Stomach (tissue), 19 donors: ENCODE measurements at places on chromosomes 11 and 22. TPM values are rescaled to one million over a fixed set of nuclear protein-coding genes. Genes with fewer than 3 reads are reported as not detected.
A peak's percentile ranks its signal among the peaks of the same experiment; 100 is the strongest.

DNA sequence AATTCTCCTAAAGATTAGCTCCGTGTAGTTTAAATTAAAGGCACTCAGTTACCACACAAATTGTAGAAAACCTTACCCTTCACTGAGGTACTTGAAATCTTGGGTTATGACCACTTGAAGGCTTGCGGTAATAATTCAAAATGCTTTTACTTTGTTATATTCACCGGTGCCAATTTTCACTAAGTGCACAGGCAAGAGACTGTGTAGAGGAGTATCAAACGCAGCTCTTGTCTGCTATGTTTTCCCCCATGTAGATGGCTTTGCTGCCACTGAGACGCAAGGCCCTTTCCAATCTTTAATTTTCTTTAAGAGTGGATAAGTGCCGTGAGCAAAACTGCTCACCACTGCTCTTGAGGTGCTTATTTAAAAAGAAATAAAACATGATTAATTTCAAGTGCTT lies 155.8 kb downstream of the CADM1 start:
- DNase-seq, result no peak

DNA sequence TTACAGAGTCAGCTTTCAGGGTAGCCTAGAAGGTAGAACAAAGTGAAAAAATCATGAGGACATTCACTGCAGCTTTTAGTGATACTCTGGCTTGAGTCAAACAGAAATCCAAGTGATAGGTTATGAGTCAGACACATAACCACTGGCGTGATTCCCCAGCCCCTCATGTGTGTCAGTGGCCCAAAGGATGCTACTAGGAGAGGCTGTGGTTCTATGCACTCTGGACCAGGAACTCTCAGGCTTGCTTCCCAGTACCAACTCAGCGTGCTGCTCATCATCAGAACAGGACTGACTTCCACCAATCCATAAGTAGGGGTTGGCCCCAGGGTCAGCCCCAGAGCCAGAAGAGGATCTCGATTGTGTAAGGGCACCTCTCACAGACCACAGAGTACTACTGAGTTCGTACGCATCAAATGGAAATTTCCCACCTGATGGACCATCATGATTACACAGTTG lies 116.8 kb downstream of the MED15 start:
- no peak for DNase-seq

- DNase-seq, result no peak
Observed at GRCh38 chr11:48106166-48106565, 110.4 kb upstream of the OR4B1 start.

DNA sequence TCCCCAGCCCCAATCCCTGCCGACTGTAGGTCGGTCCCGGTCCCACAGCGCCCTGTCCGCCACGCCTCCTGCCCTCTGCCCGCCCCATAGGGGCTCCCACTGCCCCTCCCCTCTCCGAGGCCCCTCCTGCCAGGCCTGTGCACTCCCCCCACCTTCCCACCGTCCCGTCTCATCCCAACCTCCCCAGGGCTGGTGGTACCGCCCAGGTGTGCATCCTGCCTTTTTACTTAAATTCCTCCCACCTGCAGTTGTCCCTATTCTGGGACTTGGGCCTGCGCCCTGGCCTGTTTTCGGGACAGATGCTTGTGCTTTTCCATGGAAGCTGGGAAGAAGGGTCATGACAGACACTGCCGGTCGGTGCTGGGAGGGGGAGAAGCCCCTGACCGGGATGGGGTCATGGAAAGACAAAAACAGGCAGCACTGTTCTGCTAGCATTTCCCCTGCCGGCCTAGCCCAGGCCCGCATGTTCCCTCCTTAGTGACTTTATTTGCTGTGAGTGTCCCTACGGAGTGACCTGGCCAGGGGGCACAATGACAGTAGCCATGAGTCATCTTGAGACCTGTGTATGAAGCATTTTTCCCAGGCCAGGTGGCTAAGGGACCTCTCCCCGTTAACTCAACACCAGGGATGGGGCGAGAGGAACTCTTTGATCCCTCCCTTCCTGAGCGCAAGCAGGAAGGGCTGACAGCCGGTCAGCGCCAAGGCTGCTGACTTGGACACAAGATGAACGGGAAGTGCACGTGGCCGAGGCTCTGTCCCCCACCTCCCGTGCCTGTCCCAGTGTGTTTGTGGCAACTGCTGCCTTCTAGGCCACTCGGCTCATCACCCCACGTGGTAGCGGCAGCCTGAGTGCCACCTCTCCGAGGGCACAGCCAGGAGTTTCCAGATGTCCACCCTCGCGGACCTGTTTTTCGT lies 7.1 kb downstream of the TBX1 start:
- no peak for DNase-seq

GRCh38 chr11:35515224-35515623 lies 10.2 kb downstream of the PAMR1 start:
- no peak for DNase-seq

- no peak for DNase-seq
Observed at GRCh38 chr22:34587357-34588356, 478.3 kb upstream of the ISX start.

GRCh38 chr11:75597636-75598035 lies 35.6 kb downstream of the SERPINH1 start:
- no peak for DNase-seq

DNA sequence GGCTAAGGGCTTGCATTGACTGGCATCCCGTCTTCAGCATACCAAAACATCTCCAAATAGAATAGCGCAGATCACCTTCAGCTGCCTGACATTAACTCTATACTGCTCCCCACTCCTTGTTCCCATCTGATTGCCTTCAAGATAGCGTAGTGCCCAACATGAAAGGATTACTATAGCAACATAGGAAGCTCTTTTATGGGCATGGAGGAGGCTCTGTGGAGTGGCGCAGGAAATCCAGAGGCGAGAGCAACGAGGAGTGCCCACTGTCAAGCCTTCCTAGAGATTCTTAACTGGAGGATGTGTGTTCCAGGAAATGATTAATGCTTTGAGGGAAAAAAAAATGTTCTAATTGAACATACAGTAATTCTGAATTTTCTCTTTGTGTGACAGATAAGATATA lies 213.3 kb downstream of the CADM1 start:
- no peak for DNase-seq

- peak; percentile 95 for DNase-seq
Observed at GRCh38 chr22:20298803-20299745, 20.8 kb downstream of the DGCR6L start.

The MS4A12 gene
- not detected for total RNA-seq

DNA sequence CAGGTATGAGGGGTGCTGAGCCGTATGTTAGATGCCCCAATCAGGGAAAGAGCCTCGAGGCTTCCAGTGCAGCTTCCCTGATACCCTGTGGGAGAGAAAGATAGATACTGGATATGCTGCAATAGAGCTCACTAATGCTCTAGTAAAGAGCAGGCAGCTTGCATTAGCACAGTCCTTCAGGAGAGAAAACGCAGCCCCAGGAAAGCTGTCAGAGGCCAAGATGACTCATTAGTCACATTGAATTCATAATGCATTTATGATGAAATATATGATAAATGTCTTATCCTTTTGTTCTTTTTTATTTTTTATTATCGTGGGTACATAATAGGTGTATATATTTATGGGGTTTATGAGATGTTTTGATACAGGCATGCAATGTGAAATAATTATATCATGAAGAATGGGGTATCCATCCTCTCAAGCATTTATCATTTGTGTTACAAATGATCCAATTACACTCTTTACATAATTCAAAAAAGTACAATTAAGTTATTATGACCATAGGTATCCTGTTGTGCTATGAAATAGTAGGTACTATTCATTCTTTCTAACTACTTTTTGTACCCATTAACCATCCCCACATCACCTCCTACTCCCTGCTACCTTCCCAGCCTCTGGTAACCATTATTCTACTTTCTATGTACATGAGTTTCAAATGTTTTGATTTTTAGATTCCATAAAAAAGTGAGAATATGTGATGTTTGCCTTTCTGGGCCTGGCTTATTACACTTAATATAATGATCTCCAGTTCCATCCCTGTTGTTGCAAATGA lies 94.5 kb upstream of the TOP3B start:
- no peak for DNase-seq

- DNase-seq, result no peak
Observed at GRCh38 chr11:22522225-22522624, 103.4 kb downstream of the FANCF start.

DNA sequence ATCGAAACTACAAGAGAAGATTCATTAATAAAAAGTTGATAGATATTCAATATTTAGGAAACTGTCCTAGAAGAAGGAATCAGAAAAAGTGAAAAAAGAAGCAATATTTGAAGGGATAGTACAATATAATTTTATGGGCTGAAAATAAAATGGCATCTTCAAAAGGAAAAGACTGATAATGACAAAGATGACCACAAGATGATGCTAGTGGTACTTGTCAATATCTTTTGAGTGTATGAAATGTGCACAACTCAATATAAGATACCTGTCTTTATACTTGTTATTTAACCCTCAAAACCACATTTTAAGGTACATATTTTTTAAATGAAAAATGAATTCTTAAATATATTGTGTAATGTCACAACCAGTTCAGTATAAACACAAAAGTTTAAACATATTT lies 1059.6 kb upstream of the RAG2 start:
- no peak for DNase-seq

- DNase-seq, result peak; percentile 37
Observed at GRCh38 chr22:43969989-43970755, 14.9 kb downstream of the SAMM50 start.

GRCh38 chr11:92685049-92685448 lies 284.4 kb upstream of the MTNR1B start:
- no peak for DNase-seq

DNA sequence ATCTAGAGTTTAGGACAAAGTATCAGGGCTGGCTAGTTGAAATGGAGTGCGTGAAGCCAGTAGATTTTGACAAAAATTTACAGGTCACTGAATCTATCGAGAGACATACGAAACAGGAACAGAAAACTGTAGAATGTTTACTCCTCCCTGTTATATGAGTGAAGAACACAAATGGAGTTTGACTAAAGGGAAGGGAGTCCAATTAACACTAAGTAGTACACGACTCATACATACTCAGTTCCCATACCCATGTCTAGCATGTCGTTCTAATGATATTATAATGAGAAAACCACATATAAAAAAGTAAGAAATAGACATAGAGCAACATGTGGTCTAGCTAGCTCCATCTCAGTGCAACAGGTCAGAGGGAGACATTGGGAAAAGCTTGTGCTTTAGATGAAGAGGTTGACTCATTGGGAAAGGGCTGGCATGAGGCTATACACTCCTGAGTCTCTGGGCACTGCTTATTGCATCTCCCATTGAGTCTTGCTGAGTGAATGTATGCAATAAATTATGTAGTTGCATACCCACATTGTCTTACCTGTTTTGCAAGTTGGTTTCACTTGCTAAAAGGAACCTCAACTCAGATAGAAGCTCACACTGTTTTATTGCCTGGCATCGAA lies 43.5 kb downstream of the CD44 start:
- no peak for DNase-seq

The PRR5 gene
- total RNA-seq, result not detected

The KCNJ11 gene
- 7.1 TPM for total RNA-seq

The DEUP1 gene
- total RNA-seq, result not detected

GRCh38 chr11:92313784-92314183 lies 89.2 kb downstream of the FAT3 start:
- no peak for DNase-seq

- no peak for DNase-seq
Observed at GRCh38 chr11:117823294-117823945, 1.1 kb downstream of the FXYD2 start.

The MYBPC3 gene
- 0.73 TPM for total RNA-seq

The GTSE1 gene
- 8.1 TPM for total RNA-seq

GRCh38 chr11:60831501-60832079 lies 10.3 kb upstream of the CCDC86 start:
- no peak for DNase-seq

- no peak for DNase-seq
Observed at GRCh38 chr11:127130321-127130720, 129.8 kb upstream of the KIRREL3 start.

- no peak for DNase-seq
Observed at GRCh38 chr22:23047742-23048141, 22.6 kb upstream of the GNAZ start.

GRCh38 chr22:40176921-40177737 lies 596 bp upstream of the TNRC6B start:
- peak; percentile 75 for DNase-seq

GRCh38 chr22:32815943-32816342 lies 14.4 kb downstream of the TIMP3 start:
- DNase-seq, result no peak

GRCh38 chr22:30390974-30391691 lies 3.9 kb upstream of the RNF215 start:
- DNase-seq, result peak; percentile 84

GRCh38 chr11:43987384-43988039 lies 45.1 kb downstream of the C11orf96 start:
- DNase-seq, result peak; percentile 45

The CHCHD10 gene
- 93.0 TPM for total RNA-seq

The KRTAP5-6 gene
- total RNA-seq, result not detected

- no peak for DNase-seq
Observed at GRCh38 chr22:32897400-32897799, 95.9 kb downstream of the TIMP3 start.

GRCh38 chr22:21862386-21863245 lies 4.8 kb downstream of the MAPK1 start:
- DNase-seq, result no peak

GRCh38 chr22:31945971-31946680 lies 1.8 kb downstream of the YWHAH start:
- DNase-seq, result no peak

DNA sequence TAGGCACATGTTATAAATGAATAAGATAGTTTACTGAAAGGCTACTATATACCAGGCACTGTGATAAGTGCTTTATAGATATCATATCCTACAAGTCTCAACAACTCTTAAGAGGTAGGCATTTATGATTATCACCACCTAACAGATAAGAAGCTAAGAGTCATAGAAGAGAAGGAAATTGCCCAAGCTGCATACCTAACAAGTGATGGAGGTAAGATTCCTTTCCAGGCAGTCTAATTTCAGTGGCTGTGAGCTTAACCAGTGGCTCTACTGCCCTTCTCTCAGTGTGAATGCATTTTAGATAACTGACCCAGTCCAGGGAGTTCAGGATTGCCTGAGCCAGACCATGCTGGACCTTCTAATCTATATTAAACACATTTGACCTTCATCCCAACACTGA lies 39.2 kb downstream of the HEPHL1 start:
- DNase-seq, result no peak

The MMP11 gene
- not detected for total RNA-seq

The APOBEC3G gene
- 2.3 TPM for total RNA-seq

- DNase-seq, result peak; percentile 51
Observed at GRCh38 chr11:61587541-61587941, 6.7 kb upstream of the SYT7 start.

The ACR gene
- not detected for total RNA-seq

DNA sequence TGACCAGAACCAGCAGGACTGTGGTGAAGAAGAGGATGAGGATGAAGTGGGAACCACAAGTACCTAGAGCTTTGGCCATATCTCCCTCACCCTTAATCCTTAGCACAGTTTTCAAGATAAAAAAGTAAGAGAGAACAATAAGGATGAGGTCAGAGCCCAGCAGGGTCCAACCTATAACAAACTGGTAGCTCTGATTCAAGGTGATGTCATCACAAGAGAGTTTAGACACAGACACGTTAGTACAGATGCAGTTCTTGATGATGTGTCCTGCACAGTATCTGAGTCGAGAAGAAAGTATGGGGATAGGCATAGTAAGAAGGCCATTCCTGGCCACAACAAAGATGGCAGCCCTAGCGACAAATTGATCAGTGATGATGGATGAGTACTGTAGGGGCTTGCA lies 586 bp downstream of the OR56A5 start:
- no peak for DNase-seq

The TNNT3 gene
- not detected for total RNA-seq

GRCh38 chr22:19681863-19682245 lies 32.4 kb upstream of the SEPTIN5 start:
- no peak for DNase-seq

- peak; percentile 80 for DNase-seq
Observed at GRCh38 chr11:17386331-17387084, 2.0 kb downstream of the KCNJ11 start.
